Activated naive CD8-positive, alpha-beta T cell treated with anti-CD3 and anti-CD28 coated beads, Interleukin-2, amount 10 ng/mL, durations not matched to agents 7 days and 5 days (primary cell): ENCODE measurements at places on chromosomes 4 and X. TPM values are rescaled to one million over a fixed set of nuclear protein-coding genes. Genes with fewer than 3 reads are reported as not detected.
A peak's percentile ranks its signal among the peaks of the same experiment; 100 is the strongest.

The GPR78 gene
- not detected for total RNA-seq

The SLC35A2 gene
- 14.1 TPM for total RNA-seq

The VCX gene
- total RNA-seq: not detected

The UBQLN2 gene
- 47.9 TPM for total RNA-seq

The NPY5R gene
- total RNA-seq: not detected

The H2BW2 gene
- total RNA-seq: not detected

The OTUD6A gene
- not detected for total RNA-seq

The PDGFC gene
- 0.11 TPM for total RNA-seq

- peaks cover 26% of the 10 kb centered on the region for H3K4me1 ChIP-seq
- DNase-seq: no peak
- peaks cover 5% of the 10 kb centered on the region for H3K27me3 ChIP-seq
- peaks cover 6% of the 10 kb centered on the region for H3K36me3 ChIP-seq
- no peak overlapping the region for H3K27ac ChIP-seq
Observed at GRCh38 chr4:36277533-36277932, 3.9 kb upstream of the DTHD1 start.

GRCh38 chr4:114694770-114695169 is 96.2 kb downstream of the UGT8 start:
- no peak overlapping the region for H3K4me3 ChIP-seq
- no peaks in the 10 kb centered on the region for H3K36me3 ChIP-seq
- H3K4me1 ChIP-seq: no peaks in the 10 kb centered on the region
- H3K27me3 ChIP-seq: peaks cover 2% of the 10 kb centered on the region
- DNase-seq: no peak

DNA sequence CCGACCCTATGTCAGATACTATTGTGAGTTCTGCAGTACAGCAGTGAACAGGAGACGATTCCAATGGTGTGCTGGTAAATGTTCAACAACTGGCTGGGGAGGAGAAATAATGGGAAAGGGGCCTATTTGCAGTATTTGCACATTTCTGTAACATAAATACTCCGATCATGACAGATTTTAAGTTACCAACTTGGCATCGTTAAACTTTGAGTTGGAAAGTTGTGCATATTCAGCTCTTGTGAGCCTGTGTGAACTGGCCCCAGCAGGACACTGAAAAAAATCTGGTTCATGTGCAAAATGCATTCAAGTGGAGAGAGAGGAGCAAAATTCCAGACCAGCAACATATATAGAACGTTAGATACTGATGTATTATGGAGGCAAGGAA is 175.0 kb downstream of the MAPK10 start:
- no peak overlapping the region for H3K4me3 ChIP-seq
- DNase-seq: no peak
- H3K4me1 ChIP-seq: no peaks in the 10 kb centered on the region
- H3K36me3 ChIP-seq: no peaks in the 10 kb centered on the region
- H3K27me3 ChIP-seq: no peaks in the 10 kb centered on the region
- no peak overlapping the region for H3K27ac ChIP-seq

- H3K27ac ChIP-seq: no peak overlapping the region
- peaks cover 30% of the 10 kb centered on the region for H3K4me1 ChIP-seq
- H3K4me3 ChIP-seq: no peak overlapping the region
- H3K36me3 ChIP-seq: peaks cover 26% of the 10 kb centered on the region
Observed at GRCh38 chr4:26999689-27000088, 139.0 kb downstream of the STIM2 start.

- no peaks in the 10 kb centered on the region for H3K4me1 ChIP-seq
- DNase-seq: no peak
- no peaks in the 10 kb centered on the region for H3K36me3 ChIP-seq
- H3K4me3 ChIP-seq: no peak overlapping the region
- no peak overlapping the region for H3K27ac ChIP-seq
Observed at GRCh38 chr4:62260254-62260653, 1060.1 kb downstream of the ADGRL3 start.

- DNase-seq: no peak
- H3K4me3 ChIP-seq: no peak overlapping the region
- peaks cover 3% of the 10 kb centered on the region for H3K27me3 ChIP-seq
- no peak overlapping the region for H3K27ac ChIP-seq
Observed at GRCh38 chrX:74931214-74931613, 6.0 kb upstream of the NEXMIF start.

DNA sequence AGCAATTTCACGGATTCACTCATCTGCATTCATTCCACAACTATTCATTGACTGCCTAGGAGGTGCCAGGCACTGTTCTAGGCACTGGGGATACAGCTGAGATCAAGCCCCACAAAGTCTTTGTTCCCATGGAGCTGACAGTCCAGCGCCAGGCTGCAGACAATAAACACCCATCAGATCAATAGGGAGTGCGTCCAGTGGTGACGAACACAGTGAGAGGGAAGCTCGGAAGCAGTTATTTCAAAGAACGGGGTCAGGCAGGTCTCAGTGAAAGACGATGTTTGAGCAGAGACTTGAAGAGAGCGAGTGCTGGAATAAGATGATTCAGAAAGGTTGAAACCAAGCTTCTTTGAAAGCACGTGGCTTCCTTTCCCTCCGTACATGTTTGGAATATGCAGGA is 167.2 kb downstream of the EVC2 start:
- no peak overlapping the region for H3K4me3 ChIP-seq
- H3K4me1 ChIP-seq: no peaks in the 10 kb centered on the region
- H3K27me3 ChIP-seq: no peaks in the 10 kb centered on the region
- H3K27ac ChIP-seq: no peak overlapping the region
- no peak for DNase-seq

DNA sequence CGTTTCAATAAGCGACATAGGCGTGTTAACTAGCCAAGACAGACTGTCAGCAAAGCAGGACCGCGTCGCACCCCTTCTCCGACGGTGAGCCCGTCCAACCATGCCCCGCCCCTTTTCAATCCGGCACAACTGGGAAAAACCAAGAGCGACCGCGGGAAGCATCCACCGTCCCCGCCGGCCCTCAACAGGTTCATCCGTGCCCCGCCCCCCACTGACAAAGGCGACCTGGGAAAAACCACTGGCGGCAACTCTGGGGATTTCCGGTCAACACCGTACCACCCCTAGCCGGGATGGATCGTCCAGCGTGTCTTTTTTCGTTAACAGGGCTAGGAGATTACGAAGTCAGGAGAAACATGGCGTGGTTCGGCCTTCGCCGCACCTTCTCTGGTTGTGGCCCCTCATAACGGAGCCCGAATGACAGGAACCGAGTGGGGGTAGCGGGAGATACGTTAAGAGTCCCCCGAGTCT is 377 bp downstream of the TIMM17B start:
- H3K27me3 ChIP-seq: no peaks in the 10 kb centered on the region
- H3K4me3 ChIP-seq: peak overlapping the region; percentile 99
- H3K27ac ChIP-seq: peak overlapping the region; percentile 100
- H3K4me1 ChIP-seq: peaks cover 8% of the 10 kb centered on the region
- H3K36me3 ChIP-seq: peaks cover 5% of the 10 kb centered on the region

GRCh38 chr4:13531625-13531998 is 12.7 kb downstream of the NKX3-2 start:
- H3K36me3 ChIP-seq: peaks cover 4% of the 10 kb centered on the region
- no peak for DNase-seq
- H3K4me1 ChIP-seq: peaks cover 26% of the 10 kb centered on the region
- peaks cover 92% of the 10 kb centered on the region for H3K27me3 ChIP-seq
- H3K4me3 ChIP-seq: no peak overlapping the region

- H3K36me3 ChIP-seq: no peaks in the 10 kb centered on the region
- H3K27ac ChIP-seq: no peak overlapping the region
- no peak for DNase-seq
- peaks cover 14% of the 10 kb centered on the region for H3K4me1 ChIP-seq
- no peak overlapping the region for H3K4me3 ChIP-seq
Observed at GRCh38 chr4:88939697-88940096, 117.3 kb downstream of the FAM13A start.

- peaks cover 29% of the 10 kb centered on the region for H3K4me1 ChIP-seq
- peaks cover 13% of the 10 kb centered on the region for H3K36me3 ChIP-seq
- DNase-seq: no peak
- no peaks in the 10 kb centered on the region for H3K27me3 ChIP-seq
- H3K27ac ChIP-seq: peak overlapping the region; percentile 91
Observed at GRCh38 chr4:140116442-140117104, 37.4 kb downstream of the MAML3 start.

GRCh38 chr4:105158837-105159236 is 12.2 kb downstream of the TET2 start:
- H3K27ac ChIP-seq: no peak overlapping the region
- H3K4me1 ChIP-seq: peaks cover 16% of the 10 kb centered on the region
- no peak overlapping the region for H3K4me3 ChIP-seq
- peaks cover 34% of the 10 kb centered on the region for H3K36me3 ChIP-seq
- H3K27me3 ChIP-seq: no peaks in the 10 kb centered on the region

DNA sequence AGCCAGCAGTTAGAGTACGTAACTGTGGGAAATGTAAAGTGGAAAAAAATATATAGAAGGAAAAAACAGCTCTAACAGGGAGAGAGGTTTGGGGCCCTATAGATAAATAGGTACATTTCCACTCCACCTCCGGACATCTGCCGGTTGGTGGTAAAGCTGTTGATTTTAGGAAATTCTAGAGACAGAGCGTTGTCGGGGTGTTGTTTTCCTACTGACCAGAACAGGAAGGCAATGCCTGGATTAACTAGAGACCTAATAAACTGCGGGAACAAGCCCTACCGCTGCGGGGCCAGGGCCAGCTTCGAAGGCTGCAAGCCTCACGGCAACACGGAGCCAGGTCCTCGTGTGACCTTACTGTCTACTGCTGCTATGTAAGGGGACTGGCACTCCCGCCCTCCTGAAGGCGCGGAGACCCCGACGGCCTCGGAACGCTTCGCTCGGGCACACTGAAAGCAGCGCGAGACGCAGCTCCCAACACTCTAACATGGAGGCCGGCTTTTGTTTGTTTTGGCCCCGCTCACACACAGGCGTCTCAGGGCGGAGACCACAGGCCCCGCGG is 702 bp upstream of the CDKN2AIP start:
- peak overlapping the region; percentile 91 for H3K27ac ChIP-seq
- peaks cover 27% of the 10 kb centered on the region for H3K36me3 ChIP-seq
- peaks cover 38% of the 10 kb centered on the region for H3K4me1 ChIP-seq
- peak overlapping the region; percentile 99 for H3K4me3 ChIP-seq
- DNase-seq: no peak

DNA sequence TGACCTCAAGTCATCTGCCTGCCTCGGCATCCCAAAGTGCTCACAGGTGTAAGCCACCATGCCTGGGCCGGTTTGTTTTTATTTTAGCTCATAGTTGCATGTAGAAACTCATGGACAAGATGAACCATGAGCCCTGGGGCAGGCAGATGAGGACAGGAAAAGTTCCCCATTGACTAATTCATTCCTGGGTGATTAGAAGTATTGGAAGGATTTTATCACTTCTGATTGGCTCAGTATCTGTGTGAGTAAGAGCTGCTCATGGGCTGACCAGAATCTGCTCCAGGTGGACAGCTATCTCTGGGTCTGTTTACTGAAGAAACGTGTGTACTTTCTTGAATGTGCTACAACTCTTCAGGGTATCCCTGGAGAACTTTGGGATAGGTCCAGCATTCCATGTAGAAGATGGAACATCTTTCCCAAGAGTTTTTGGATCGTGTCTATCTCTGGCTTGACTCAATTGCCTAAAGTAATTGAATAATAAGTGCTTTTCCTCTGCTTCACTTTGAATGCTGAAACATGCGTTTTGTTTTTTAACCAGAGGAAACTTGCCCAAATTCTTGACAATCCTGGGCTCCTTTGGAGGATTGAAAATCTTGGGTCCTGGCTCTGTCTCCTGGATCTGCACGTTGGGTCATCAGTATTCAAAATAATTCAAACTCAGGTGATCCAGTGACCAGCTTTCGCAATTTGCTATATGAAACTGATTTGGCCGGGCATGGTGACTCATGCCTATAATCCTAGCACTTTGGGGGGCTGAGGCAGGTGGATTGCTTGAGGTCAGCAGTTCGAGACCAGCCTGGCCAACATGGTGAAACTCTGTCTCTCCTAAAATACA is 88.6 kb upstream of the DHRSX start:
- DNase-seq: no peak
- peaks cover 16% of the 10 kb centered on the region for H3K27me3 ChIP-seq
- H3K4me1 ChIP-seq: peaks cover 16% of the 10 kb centered on the region
- H3K4me3 ChIP-seq: no peak overlapping the region
- peaks cover 10% of the 10 kb centered on the region for H3K36me3 ChIP-seq

- no peaks in the 10 kb centered on the region for H3K27me3 ChIP-seq
- peak; percentile 79 for DNase-seq
- peaks cover 46% of the 10 kb centered on the region for H3K4me1 ChIP-seq
- H3K27ac ChIP-seq: peak overlapping the region; percentile 86
Observed at GRCh38 chr4:184472614-184473498, 1.5 kb downstream of the IRF2 start.

GRCh38 chrX:40268188-40268520 is 170.4 kb upstream of the BCOR start:
- H3K4me1 ChIP-seq: peaks cover 3% of the 10 kb centered on the region
- H3K27me3 ChIP-seq: peaks cover 2% of the 10 kb centered on the region
- no peak overlapping the region for H3K27ac ChIP-seq

- no peak overlapping the region for H3K4me3 ChIP-seq
- H3K4me1 ChIP-seq: peaks cover 52% of the 10 kb centered on the region
- DNase-seq: no peak
- H3K27ac ChIP-seq: no peak overlapping the region
- no peaks in the 10 kb centered on the region for H3K27me3 ChIP-seq
Observed at GRCh38 chr4:40437741-40438383, 102.7 kb downstream of the CHRNA9 start.

DNA sequence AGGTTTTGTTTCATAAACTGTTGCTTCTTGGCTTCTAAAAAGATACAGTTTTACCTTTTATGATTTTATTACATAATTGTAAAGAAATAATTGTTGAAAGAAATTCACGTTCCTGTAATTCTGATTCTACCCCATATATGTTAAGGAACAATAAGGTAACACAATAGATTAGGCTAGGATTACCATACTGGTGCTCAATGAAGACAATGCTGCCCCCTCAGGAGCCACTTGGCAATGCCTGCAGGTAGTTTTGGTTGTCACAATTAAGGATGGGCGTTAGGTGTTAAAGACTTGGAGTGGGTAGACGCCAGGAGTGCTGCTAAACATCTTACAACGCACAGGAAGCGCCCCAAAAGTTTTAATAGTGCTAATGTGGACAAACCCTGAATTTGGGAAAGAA is 133.2 kb downstream of the NLGN4X start:
- no peaks in the 10 kb centered on the region for H3K27me3 ChIP-seq
- no peak for DNase-seq
- H3K4me3 ChIP-seq: no peak overlapping the region

GRCh38 chr4:19133315-19133714 is 1111.8 kb upstream of the LCORL start:
- no peak overlapping the region for H3K27ac ChIP-seq
- H3K4me1 ChIP-seq: no peaks in the 10 kb centered on the region
- H3K4me3 ChIP-seq: no peak overlapping the region
- H3K36me3 ChIP-seq: no peaks in the 10 kb centered on the region
- no peak for DNase-seq

DNA sequence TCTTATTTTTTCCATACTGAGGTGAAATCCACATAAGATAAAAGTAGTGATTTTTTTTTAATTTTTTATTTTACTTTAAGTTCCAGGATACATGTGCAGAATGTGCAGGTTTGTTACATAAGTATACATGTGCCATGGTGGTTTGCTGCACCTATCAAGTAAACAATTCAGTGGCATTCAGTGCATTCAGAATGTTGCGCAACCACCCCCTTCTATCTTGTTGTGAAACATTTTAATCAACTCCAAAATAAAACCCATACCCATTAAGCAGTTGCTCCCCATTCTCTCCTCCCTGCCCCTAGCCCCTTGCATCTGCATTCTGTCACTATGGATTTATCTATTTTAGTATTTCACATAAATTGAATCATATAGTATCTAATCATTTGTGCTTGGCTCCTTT is 121.2 kb downstream of the KLHL13 start:
- no peak overlapping the region for H3K4me3 ChIP-seq
- H3K27me3 ChIP-seq: no peaks in the 10 kb centered on the region
- H3K4me1 ChIP-seq: no peaks in the 10 kb centered on the region
- DNase-seq: no peak
- no peaks in the 10 kb centered on the region for H3K36me3 ChIP-seq

- H3K36me3 ChIP-seq: peaks cover 32% of the 10 kb centered on the region
- no peaks in the 10 kb centered on the region for H3K27me3 ChIP-seq
- no peak for DNase-seq
- no peak overlapping the region for H3K27ac ChIP-seq
- peaks cover 2% of the 10 kb centered on the region for H3K4me1 ChIP-seq
Observed at GRCh38 chrX:111743316-111743715, 62.3 kb downstream of the ALG13 start.
